Immature natural killer cell (primary cell): ENCODE measurements at places on chromosomes 4 and X. TPM values are rescaled to one million over a fixed set of nuclear protein-coding genes. Genes with fewer than 3 reads are reported as not detected.

DNA sequence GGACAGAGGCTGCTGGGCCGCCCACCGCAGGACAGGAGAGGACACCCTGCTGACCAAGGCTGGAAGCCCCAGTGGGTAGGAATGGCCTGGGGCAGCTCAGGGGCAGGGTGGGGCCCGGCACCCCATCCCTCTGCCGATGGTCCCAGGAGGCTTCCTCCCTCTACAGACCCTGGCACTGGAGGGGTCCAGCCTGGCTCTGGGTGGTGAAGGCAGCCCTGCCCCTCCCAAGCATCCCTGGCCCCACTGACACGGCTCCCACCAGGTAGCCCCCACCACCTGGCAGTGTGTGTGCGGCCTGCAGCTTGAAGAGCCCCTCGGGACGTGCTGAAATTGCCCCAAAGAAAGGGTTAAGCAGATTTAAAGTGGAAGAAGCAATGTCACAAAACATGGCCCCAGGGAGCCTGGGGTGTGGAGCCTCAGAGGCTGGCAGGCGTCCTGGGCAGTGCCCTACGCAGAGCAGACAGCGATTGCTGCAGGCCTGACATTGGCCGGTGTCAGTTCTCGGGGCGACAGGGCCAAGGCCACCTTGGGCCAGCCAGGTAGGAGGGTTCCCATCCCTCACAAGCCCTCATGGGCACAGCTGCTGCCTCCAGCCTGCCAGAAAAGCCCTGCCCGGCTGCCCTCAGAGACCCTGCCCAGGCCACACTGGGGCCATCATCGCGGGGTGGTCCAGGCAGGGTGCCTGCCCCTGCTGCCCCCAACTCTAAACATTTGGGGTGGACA lies 80.5 kb downstream of the FAM53A start:
- no peaks in the 10 kb centered on the region for H3K36me3 ChIP-seq
- no peak overlapping the region for H3K4me3 ChIP-seq
- H3K4me1 ChIP-seq, result no peaks in the 10 kb centered on the region
- DNase-seq, result no peak

DNA sequence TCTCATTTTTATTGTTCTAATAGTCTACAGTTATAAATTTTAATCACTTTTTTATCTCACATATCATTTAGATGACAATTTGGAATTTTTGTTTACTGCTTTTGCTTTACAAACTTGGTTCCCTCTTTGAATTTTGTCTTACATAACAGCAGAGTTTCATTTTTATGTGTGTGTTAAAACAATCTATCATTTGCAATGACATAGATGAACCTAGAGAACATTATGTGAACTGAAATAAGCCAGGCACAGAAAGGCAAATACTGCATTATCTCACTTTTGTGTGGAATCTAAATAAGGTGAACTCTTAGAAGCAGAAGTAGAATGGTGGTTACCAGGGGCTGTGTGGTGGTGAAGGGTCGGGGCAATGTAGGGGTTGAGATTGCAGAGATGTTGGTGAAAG lies 170.7 kb downstream of the GASK1B start:
- no peak overlapping the region for H3K4me3 ChIP-seq
- H3K27ac ChIP-seq, result no peak overlapping the region
- no peaks in the 10 kb centered on the region for H3K27me3 ChIP-seq
- no peak for DNase-seq
- H3K4me1 ChIP-seq, result no peaks in the 10 kb centered on the region

DNA sequence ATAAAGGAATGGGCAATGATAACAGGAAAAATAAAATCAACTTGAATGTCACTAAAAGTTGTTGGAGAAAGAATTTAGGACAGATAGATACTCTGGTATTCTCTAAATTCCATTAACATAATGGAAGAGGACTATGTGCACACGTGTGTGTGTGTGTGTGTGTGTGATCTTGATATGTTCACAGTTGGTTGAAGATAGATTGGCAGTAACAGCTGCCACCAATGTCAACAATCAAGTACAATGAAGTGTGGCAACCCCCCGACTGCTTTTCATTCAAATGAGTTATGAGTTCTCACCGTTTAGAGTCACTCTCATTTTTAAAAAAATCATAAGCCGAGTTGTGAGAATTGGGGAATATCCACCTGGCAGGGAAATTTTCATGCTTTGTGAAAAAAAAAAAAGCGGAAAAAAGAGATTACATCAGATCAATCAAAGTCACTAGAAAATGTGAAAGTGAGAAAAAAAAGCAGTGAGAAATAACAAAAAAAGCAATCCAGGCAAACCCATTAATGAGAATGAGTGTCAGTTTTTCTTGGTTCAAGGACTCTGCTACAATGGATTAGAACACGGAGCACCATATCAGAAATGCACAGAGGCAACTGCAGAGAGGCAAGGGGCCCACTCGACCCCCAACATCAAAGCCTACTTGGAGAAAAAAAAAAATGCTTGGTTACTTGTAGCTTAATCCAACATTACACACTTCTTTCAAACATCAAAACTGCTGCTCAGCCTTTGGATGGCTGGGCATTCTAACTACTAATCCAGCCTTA lies 414.9 kb upstream of the PITX2 start:
- DNase-seq, result no peak
- H3K27ac ChIP-seq, result no peak overlapping the region
- no peaks in the 10 kb centered on the region for H3K36me3 ChIP-seq
- H3K4me3 ChIP-seq, result no peak overlapping the region
- H3K27me3 ChIP-seq, result no peaks in the 10 kb centered on the region
- no peaks in the 10 kb centered on the region for H3K4me1 ChIP-seq

- DNase-seq, result no peak
- peaks cover 20% of the 10 kb centered on the region for H3K36me3 ChIP-seq
- no peaks in the 10 kb centered on the region for H3K4me1 ChIP-seq
- H3K4me3 ChIP-seq, result no peak overlapping the region
These were observed 222.1 kb downstream of the CAMK2D start for GRCh38 chr4:113539408-113539807.

DNA sequence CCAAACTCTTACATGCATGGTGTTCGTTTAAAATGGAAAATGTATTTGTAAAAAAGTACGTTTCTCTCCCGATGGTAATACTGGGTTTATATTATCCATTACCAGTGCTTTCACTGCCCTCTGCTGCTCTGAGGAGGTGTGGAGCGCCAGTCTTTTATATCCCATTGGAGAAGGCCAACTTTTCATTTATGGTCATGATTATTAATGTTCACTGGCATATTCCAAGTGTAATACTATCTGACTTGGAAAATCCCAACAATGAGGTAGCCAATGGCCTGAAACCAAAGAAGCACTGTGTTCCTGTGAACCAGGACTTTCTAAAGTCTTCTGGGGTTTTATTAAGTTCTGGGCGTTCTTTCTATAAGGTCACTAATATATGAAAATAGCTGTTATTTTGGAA lies 80.7 kb downstream of the SYNPO2 start:
- no peak for DNase-seq
- H3K4me1 ChIP-seq, result peaks cover 6% of the 10 kb centered on the region
- no peaks in the 10 kb centered on the region for H3K36me3 ChIP-seq
- H3K4me3 ChIP-seq, result no peak overlapping the region
- H3K27ac ChIP-seq, result no peak overlapping the region
- no peaks in the 10 kb centered on the region for H3K27me3 ChIP-seq

DNA sequence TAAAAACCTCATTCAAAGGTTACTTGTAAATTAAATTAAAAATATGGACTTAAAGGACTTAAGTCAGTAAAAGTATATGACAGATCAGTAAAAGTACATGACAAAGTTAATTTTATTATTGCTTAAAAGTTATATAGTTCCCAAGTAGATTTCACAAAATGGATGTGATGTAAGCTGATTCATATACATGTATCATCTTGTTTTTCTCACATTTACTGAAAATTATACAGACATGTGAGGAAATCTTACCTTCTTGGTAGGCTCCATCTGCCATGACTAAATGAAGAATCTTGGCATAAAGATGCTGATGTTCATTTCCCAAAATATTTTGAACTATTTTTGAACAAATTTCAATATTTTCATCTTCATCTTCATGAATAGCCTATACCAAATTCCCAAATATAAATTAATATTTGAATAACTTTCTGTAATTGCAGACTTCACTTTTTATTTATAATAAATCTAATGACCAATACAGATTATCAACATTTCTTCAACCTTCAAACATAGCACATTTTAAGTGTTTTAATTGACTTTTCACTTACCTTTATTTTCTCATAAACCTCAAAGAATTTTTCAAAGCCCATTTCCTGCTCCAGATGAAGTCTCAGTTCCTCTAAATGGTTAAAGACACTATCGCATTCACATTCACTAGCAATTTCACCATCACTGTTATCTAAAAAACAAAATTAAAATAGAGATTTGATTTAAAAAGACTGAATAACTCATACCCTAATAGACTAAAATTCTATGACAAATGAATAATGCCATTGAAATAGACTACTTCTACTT lies 129.4 kb upstream of the SH3RF1 start:
- H3K27ac ChIP-seq, result no peak overlapping the region
- no peaks in the 10 kb centered on the region for H3K27me3 ChIP-seq
- no peaks in the 10 kb centered on the region for H3K4me1 ChIP-seq
- no peak for DNase-seq

GRCh38 chr4:61320154-61320553 lies 120.0 kb downstream of the ADGRL3 start:
- no peaks in the 10 kb centered on the region for H3K36me3 ChIP-seq
- no peak overlapping the region for H3K27ac ChIP-seq
- no peaks in the 10 kb centered on the region for H3K27me3 ChIP-seq
- no peaks in the 10 kb centered on the region for H3K4me1 ChIP-seq
- no peak overlapping the region for H3K4me3 ChIP-seq

- H3K36me3 ChIP-seq, result no peaks in the 10 kb centered on the region
- no peaks in the 10 kb centered on the region for H3K4me1 ChIP-seq
- no peak overlapping the region for H3K4me3 ChIP-seq
These were observed 744.6 kb downstream of the RPA4 start for GRCh38 chrX:97628326-97628725.

DNA sequence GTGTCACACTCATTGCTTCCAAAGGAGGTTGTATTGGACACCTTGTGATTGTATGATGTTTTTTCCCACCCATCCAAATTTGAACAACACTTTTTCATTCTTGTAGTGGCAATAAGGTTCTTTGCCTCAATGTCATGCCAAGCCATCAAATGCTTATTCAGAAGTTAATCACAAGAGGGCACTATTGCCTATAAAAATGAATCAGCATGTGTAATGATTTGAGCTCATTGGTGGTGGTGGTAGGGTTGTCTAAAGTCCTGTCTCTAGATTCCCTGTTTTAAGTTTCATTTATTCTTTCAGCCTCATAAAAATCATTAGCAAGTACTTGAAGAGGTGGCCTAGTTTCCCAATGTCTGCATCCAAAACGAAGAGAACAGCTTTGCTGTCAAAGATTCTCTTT lies 37.0 kb downstream of the IRS4 start:
- no peak overlapping the region for H3K27ac ChIP-seq
- no peak overlapping the region for H3K4me3 ChIP-seq
- no peaks in the 10 kb centered on the region for H3K36me3 ChIP-seq
- H3K27me3 ChIP-seq, result no peaks in the 10 kb centered on the region

DNA sequence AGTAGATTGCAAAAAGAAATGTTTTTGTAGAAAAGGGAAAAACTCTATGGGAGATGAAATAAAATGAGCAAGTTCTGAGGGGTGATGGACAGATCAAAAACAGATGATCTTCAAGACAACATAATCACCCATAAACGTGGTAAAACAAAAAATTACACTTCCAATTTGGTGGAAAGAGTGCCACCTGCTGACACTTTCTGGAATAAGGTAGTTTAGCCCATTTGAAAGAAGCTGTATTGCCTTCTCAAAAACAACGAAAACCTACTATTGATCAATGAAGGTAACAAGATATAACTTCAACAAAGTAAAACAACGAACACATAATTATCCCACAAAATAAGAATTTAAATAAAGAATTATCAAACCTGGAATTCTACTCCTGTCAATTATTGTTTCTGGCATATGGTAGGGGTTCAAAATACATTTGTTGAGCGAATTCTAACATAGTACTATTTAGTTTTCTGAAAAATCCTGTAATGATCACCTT lies 2.5 kb downstream of the COQ2 start:
- peak overlapping the region; percentile 39 for H3K4me3 ChIP-seq
- peaks cover 3% of the 10 kb centered on the region for H3K36me3 ChIP-seq
- peak; percentile 67 for DNase-seq
- H3K4me1 ChIP-seq, result peaks cover 32% of the 10 kb centered on the region
- H3K27me3 ChIP-seq, result peaks cover 7% of the 10 kb centered on the region

DNA sequence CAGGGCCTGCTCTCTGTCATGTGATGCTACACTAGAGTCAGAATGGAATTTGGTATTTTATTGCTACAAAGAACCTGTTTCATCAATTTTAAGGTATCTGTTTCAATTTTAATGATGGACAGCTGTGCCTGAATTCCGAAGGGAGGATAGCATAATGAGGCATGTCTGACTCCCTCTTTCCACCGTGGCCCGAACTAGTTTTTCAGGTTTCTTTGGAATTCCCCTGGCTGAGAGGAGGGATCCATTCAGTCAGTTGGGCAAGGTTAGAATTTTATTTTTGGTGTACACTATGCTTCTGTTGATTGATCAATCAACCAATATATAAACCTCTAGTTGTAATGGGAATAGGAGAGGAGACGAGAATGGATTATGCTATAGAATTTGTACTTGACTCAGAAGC lies 761.8 kb downstream of the FAM133A start:
- H3K36me3 ChIP-seq, result no peaks in the 10 kb centered on the region
- no peak overlapping the region for H3K4me3 ChIP-seq
- H3K4me1 ChIP-seq, result no peaks in the 10 kb centered on the region
- H3K27me3 ChIP-seq, result no peaks in the 10 kb centered on the region
- no peak for DNase-seq

SSX2 gene
- not detected for polyA plus RNA-seq

SRP72 gene
- 163 TPM for polyA plus RNA-seq

DNA sequence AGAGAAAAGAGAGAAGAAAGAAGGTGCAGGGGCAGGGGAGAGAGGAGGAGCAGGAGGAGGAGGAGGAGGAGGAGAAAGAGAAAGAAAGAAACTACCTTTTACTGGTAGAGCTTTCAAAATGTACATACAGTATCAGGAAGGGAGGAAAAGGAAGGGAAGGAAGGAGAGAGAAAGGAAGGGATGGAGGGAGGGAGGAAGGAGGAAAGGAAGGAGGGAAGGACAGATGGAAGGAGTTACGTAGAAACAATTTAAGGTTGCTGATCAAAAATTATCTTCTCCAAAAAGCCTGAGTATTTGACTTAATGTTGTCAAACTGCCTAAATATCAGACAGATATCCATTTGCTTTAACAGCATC lies 13.4 kb downstream of the TBC1D9 start:
- no peak overlapping the region for H3K4me3 ChIP-seq
- no peak for DNase-seq
- H3K27ac ChIP-seq, result no peak overlapping the region
- peaks cover 3% of the 10 kb centered on the region for H3K27me3 ChIP-seq
- no peaks in the 10 kb centered on the region for H3K4me1 ChIP-seq
- H3K36me3 ChIP-seq, result no peaks in the 10 kb centered on the region
